Right atrium auricular region (tissue), 2 donors: ENCODE measurements at places on chromosomes 5 and 9. TPM values are rescaled to one million over a fixed set of nuclear protein-coding genes. Genes with fewer than 3 reads are reported as not detected.
A peak's percentile ranks its signal among the peaks of the same experiment; 100 is the strongest.

FGD3 gene
- total RNA-seq: 2.2 TPM

- H3K4me1 ChIP-seq: no peaks in the 10 kb centered on the region
- no peaks in the 10 kb centered on the region for H3K27me3 ChIP-seq
- H3K4me3 ChIP-seq: no peak overlapping the region
- no peak overlapping the region for H3K27ac ChIP-seq
- no peak for DNase-seq
Measured at GRCh38 chr5:57324181-57324580, 150.3 kb downstream of the GPBP1 start.

DNA sequence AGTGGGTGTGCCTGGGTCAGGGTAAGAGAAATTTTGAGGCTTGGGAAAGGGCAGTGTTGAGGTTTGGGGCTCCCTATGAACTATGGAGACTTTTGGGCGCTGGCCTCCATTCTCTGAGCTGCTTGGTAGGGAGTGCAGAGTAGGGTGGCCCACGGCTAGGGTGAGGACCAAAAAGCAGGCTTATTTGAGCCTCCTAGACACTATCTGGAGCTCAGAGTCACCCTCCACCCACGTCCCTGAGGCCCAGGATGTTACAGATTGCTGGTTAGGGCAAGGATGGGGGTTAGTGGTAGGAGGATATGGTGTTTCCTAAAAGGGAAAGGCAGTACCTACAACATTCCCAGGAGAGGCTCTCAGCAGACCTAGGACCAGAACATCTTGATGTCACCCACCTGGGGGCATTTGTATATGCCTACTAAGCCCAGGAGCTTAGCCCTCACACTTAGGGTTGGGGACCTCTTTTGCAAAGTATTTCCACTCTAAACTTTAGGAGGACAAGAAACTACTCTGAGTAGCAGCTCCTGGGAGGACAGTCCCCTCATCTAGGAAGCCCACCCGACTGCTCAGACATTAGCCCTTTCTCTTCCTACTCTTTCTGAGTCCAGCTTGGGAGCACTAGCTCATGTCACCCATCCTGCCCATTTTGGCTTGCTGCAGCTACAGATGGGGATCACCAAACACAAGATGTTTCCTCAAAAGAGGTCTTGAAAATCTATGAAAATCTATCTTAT lies 2.3 kb downstream of the SHROOM1 start:
- H3K4me3 ChIP-seq: no peak overlapping the region
- H3K36me3 ChIP-seq: no peaks in the 10 kb centered on the region
- DNase-seq: peak; percentile 50

- H3K4me1 ChIP-seq: no peaks in the 10 kb centered on the region
- H3K27ac ChIP-seq: no peak overlapping the region
- DNase-seq: no peak
- no peak overlapping the region for H3K4me3 ChIP-seq
Measured at GRCh38 chr5:152855441-152855840, 450.4 kb upstream of the NMUR2 start.

DNA sequence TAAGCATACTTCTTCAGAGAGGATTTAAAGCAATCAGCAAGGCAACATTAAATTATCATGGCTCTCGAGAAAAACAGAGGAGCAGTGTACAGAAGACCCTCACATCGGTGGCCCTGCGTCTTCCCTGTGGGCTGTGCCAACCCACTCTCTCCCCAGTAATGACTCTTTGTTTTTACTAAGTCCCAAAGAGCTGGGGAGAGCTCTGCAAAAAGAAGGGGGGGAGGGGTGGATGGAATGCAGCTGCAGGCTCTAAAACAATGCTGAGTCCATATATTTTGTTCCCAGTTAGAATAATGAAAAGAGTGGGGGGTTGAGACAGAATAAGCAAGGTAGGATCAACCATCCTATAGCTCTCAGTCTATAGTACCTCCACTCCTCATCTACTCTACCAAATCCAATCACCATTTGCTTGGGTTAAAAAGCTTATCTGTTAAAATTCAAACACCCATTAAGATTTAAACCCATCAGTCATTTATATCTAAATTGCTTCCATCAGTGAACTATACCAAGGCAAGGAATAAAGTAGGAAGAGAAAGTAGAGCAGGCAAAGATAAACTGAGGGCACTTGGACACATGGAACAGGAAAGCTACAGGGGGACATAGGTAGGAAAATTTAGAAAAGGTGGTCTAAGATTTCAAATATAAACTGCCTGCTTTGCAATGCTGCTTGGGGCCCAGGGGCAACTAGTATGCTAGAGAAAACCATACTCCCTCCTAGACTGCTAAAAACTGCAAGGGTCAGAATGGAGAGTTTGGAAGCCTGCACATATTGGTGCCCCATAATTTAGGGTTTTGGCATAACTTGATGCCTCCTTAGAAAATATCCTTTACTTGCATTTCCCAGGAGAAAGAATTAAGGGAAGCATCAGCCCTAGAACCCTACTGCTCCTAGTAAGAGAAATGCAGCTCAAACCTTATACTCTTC lies 20.6 kb downstream of the ELL2 start:
- peaks cover 8% of the 10 kb centered on the region for H3K36me3 ChIP-seq
- no peaks in the 10 kb centered on the region for H3K4me1 ChIP-seq
- H3K4me3 ChIP-seq: no peak overlapping the region
- H3K27me3 ChIP-seq: no peaks in the 10 kb centered on the region

FBXW2 gene
- total RNA-seq: 22.2 TPM

- peak overlapping the region; percentile 57 for H3K4me3 ChIP-seq
- peak overlapping the region; percentile 92 for H3K27ac ChIP-seq
- no peaks in the 10 kb centered on the region for H3K4me1 ChIP-seq
- no peak for DNase-seq
- no peaks in the 10 kb centered on the region for H3K36me3 ChIP-seq
Measured at GRCh38 chr5:107671742-107672210, 1.0 kb upstream of the EFNA5 start.

DNA sequence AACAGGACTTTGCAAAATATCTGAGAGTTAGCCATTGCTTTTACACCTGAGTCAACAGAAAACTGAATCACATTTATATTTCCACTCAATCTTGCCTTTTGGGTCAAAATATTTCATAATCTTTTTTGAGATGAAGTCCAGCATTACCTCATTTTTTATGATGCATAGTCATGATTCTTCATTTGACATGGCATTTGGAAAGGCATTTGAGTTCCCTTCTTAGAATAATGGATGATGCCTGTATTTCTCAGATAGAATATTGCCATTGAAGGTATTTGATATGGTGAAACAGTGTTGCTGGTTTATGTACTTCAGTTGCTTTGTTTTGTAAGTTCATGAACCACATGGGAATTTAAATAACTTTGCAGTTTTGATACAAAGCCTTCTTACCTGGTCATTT lies 180.4 kb downstream of the PRR16 start:
- no peak for DNase-seq
- H3K4me3 ChIP-seq: no peak overlapping the region
- no peaks in the 10 kb centered on the region for H3K4me1 ChIP-seq

DNA sequence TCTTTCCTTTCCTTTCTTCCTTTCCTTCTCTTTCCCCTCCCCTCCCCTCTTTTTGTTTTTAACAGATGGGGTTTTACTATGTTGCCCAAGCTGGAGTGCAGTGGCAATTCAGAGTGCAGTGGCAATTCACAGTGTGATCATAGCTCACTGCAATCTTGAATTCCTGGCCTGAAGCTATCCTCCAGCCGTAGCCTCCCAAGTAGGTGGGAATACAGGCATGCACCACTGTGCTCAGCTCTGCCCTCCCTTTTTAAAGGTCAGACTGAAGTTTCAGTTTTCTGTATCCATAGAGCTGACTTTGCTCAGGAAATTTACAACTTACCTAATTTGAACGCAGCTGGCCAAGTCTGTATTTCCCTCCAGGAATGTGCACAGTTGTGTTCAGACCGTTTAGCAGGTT lies 696 bp downstream of the CCL28 start:
- H3K36me3 ChIP-seq: no peaks in the 10 kb centered on the region
- DNase-seq: no peak
- no peaks in the 10 kb centered on the region for H3K4me1 ChIP-seq

GRCh38 chr5:143733665-143734455 lies 78.1 kb upstream of the HMHB1 start:
- H3K27ac ChIP-seq: peak overlapping the region; percentile 76
- H3K4me3 ChIP-seq: no peak overlapping the region
- H3K36me3 ChIP-seq: no peaks in the 10 kb centered on the region
- no peaks in the 10 kb centered on the region for H3K27me3 ChIP-seq
- H3K4me1 ChIP-seq: no peaks in the 10 kb centered on the region

GRCh38 chr9:7967851-7968250 lies 168.3 kb upstream of the DMAC1 start:
- no peak for DNase-seq
- H3K4me1 ChIP-seq: peaks cover 4% of the 10 kb centered on the region
- no peaks in the 10 kb centered on the region for H3K36me3 ChIP-seq
- no peak overlapping the region for H3K27ac ChIP-seq
- H3K27me3 ChIP-seq: no peaks in the 10 kb centered on the region

GRCh38 chr5:146888351-146888978 lies 9.9 kb upstream of the PPP2R2B start:
- no peaks in the 10 kb centered on the region for H3K4me1 ChIP-seq
- no peak overlapping the region for H3K27ac ChIP-seq
- no peak for DNase-seq
- no peaks in the 10 kb centered on the region for H3K36me3 ChIP-seq

GRCh38 chr5:101678481-101679193 lies 617.4 kb downstream of the SLCO4C1 start:
- no peaks in the 10 kb centered on the region for H3K27me3 ChIP-seq
- H3K27ac ChIP-seq: no peak overlapping the region
- H3K4me1 ChIP-seq: no peaks in the 10 kb centered on the region
- no peaks in the 10 kb centered on the region for H3K36me3 ChIP-seq
- DNase-seq: peak; percentile 64

GRCh38 chr9:91131433-91131839 lies 230.3 kb downstream of the AUH start:
- H3K27ac ChIP-seq: no peak overlapping the region
- H3K27me3 ChIP-seq: no peaks in the 10 kb centered on the region
- H3K4me3 ChIP-seq: no peak overlapping the region
- no peaks in the 10 kb centered on the region for H3K36me3 ChIP-seq
- DNase-seq: no peak
- no peaks in the 10 kb centered on the region for H3K4me1 ChIP-seq

DNA sequence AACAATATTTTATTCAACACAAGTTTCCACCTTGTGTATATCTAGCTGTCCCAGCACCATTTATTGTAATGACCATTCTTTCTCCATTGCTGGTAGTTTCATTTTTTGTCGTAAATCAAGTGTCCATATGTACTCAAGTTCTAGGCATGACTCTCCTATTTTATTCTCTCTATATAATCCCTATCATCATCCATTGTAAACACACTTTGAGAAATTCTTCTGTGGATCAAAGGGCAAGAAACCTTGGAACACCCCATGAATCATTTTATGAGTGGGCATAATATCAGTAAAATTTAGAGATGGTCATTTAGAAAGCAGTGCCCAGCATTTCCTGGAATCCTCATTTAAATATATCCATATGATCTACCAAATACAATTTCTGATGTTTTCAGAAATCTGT lies 35.8 kb upstream of the SPATA31D4 start:
- H3K4me3 ChIP-seq: no peak overlapping the region
- no peak overlapping the region for H3K27ac ChIP-seq
- no peaks in the 10 kb centered on the region for H3K27me3 ChIP-seq

CCNI2 gene
- total RNA-seq: not detected

DNA sequence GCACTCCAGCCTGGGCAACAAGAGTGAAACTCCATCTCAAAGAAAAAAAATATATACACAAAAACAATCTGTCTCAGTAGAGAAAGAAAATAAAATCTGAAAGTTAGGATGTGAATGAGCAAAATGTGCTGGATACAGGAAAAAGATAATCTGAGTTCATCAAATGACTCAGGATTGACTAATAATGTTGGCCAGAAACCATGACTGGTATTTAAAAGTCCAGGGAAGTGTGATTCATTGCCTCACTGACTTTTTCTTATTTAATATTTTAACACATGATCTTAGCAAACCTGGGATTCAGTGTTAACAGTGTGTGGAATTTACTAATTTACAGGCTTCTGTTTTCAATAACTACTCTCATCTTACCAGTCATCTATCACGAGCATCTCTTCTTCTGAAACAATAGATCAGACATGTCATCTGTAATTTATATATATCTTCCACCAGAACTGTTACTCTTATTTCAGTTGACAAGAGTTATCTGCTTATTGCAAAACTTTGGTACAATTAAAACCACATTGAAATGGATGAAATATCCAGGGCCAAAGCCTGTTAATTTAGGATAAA lies 256.7 kb downstream of the CDH12 start:
- no peak overlapping the region for H3K27ac ChIP-seq
- no peaks in the 10 kb centered on the region for H3K36me3 ChIP-seq
- DNase-seq: no peak
- no peaks in the 10 kb centered on the region for H3K27me3 ChIP-seq
- no peak overlapping the region for H3K4me3 ChIP-seq

ANKRD18A gene
- total RNA-seq: 1.3 TPM
